ENCODE measurements at places on chromosomes 2 and 18.

DNA sequence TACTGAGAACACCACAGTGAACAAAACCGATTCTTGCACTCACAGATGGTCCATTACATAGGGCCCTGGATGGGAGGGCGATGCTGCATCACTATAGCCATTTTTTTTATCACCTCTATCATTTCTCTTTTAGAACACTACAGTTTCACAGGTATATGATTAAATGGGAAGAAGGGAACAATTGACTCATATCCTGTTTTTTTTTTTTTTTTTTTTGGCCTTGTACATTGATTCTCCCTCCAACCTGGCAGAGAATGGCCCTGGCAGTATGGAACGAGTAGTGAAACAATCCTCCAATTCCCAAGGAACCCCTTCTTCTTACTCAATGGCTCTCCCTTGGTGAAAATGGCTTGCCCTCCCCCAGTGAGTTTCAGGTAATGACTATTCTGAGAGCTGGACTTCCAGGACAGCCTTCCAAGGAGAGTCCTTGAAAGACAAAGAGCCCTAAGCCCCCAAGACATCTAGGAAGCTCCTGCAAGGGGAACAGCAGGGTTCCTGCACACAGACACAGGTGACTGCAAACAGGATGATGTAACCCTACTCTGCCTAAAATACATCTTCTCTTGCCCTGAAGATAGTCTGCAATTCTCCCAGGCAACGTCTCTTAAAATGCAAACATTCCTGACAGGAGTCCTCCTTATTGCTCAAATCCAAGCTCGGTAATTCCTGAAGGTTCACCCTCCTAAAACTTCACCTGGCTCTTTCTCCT lies 405.4 kb downstream of the SETBP1 start:
- DNase-seq = no peak

DNA sequence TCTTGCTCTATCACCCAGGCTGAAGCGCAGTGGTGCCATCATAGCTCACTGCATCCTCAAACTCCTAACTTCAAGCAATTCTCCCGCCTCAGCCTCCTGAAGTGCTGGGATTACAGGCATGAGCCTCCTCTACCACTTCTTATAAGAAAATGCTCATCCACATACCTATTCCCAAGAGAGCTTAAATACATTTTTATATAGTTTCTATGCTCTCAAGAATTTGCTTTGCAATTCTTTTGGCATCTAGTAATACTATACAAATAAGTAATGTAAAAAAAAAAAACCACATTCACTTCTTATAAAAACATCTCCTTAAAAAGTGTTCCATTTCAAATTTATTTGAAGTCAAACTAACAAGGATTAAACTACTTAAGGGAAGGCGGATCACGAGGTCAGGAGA lies 197.3 kb downstream of the DNAH7 start:
- DNase-seq = no peak

DNA sequence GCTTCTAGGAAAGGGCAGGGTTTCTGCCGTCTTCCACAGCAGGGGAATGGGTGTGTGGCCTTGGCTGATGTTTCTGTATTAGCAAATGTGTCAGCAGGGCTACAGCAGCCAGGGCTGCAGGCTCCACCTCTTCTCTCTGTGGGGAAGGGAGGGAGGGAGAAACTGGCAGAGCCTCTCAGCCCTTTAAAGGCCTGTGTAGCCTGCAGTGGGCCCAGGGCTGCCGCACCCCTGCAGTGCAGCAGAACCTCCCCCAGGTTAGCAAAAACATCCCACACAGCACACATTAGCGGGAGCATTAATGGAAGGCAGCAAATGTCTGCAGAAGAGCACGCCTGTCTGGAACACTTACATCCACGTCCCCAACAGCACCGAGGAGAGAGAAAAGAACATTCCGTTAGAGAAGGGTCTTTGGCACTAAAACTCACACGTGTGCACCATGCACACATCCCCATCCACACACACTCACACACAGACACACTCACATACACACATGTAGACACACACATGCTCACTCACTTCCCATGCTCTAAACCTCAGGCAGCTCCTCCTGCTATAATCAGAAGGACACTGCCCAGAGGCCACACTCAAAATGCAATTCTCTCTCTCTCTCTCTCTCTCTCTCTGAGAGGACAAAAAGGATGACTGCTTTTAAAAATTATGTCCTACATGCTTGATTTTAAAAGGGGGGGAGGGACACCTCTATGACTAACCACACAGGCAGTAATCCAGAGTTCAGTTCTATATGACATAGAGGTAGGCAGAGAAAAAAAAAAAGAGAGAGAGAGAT lies 24.1 kb downstream of the MRPL35 start:
- no peak for DNase-seq

GRCh38 chr2:48568547-48568946 lies 38.6 kb downstream of the STON1 start:
- no peak for DNase-seq

DNA sequence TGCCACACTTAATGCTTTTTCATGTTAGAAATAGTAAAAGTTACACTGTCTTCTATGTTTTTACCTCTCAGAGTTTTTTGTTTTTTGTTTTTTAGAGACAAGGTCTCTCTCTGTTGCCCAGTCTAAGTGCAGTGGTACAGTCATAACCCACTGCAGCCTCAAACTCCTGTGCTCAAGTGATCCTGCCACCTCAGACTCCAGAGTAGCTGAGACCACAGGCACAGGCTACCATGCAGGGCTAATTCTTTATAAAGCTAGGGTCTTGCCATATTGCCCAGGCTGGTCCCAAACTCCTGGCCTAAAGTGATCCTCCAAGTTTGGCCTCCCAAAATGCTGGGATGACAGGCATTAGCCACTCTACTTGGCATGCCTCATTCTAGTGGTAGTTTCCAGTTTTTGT lies 33.1 kb downstream of the GLS start:
- DNase-seq = no peak

- DNase-seq = no peak
Measured at GRCh38 chr18:63789327-63789726, 14.1 kb downstream of the SERPINB7 start.

GRCh38 chr2:75605770-75606529 lies 40.6 kb upstream of the MRPL19 start:
- DNase-seq = peak; percentile 64

DNA sequence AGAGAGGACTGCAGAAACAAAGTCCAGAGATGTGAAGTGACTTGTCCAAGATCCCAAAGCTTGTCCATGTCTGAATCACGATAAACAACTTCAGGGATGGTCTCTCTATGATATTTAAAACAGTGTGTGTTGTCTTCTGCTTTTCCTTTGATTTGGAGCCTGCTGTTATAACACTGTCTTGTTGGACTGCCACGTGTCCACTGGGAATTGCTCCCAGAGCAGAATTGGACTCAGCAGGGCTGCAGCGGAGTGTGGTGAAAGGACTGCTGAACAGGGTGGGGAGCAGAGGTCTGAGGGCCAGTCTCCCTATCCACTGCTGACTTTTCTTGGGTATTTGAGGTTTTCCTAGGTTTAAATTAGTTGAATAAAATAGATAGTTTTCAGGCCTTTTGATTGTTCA lies 68.3 kb downstream of the IL1R2 start:
- no peak for DNase-seq

GRCh38 chr18:70139138-70139537 lies 66.3 kb downstream of the RTTN start:
- no peak for DNase-seq

DNA sequence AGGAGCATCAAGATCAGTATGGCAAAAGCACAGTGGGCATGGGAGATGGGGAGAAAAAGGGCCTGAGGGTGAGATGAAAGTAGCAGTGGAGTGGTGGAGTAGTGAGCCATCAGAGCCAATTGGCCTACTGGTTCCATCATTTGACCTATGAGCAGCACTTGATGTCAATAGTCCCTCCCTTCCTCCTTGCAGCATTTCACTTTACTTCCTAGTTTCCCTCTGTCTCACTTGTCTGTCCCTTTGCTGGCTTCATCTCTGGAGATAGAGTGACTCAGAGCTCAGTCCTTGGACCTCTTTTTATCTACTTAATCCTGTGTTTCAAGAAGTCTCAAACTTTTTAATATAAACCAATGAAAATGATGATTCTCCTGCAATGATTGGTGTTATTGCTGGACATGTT lies 32.1 kb downstream of the FBXO48 start:
- no peak for DNase-seq

DNA sequence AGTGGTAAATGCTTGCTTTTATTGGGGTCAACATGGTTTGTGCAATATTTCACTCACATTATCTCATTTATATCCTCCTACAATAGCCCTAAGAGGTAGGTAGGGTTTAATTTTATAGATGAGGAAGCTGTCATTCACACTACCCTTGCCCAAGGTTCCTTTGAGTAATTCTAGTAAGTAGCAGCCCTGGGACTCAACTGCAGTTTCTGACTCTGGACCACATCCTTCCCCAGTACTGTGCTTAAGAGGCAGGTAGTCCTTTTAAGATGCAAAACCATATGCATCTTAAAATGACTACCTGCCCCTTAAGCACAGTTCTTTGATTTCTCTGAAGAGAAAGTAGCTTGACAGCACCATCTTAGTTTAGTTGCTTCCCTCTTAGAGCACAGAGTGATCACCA lies 15.7 kb upstream of the NT5C1B start:
- DNase-seq = no peak

DNA sequence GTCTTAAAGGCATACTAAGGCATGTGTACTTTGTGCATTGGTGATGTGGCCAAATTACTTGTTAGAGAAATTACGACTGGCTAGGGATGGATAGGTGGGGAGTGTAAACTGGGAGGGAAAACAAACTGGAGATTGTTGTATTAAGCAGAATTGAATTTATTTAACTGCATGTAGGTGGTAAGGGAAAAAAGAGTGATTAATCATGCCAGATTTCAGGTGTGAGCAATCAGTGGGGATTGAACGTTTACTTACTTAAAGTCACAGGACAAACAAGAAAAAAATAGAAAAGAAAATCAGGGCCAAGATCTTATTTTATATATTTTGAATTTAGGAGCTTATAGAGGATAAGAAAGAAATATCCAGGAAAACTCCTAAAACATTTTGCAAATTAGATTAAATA lies 88.6 kb downstream of the GULP1 start:
- DNase-seq = no peak

DNA sequence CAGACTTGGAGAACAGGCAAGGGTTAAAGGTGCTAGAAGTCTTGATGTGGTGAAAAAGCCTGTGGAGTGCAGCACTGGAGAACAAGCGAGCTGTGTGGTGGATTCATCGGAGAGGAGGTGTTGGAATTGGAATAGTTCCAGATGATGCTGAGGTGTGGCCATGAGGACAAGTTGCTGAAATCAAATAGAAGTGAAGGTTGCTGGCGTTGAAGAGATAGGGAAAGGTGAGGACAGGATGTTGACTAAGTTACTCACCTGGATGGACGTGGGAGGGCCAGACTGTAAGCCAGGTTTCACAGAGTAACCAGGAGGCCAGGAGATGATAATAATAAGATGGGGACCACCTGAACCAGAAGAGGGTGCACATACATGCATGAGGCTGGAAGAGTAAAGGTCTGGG lies 173.4 kb downstream of the DIS3L2 start:
- DNase-seq = no peak

DNA sequence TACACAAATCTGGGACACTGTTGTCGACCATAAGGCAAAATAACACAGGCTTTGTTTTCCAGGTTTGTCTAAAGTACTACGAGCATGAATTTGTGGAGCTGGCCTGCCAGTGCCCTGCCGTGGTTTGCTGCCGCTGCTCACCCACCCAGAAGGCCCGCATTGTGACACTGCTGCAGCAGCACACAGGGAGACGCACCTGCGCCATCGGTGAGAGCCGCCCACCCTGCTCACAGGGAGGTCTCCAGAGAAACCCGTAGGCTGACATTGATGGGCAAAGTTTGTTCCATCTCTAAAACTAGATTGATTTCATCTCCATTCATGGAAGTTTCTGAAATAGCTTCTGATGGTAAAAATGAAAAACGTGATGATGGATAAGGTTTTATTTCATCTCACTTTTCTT lies 50.4 kb upstream of the NFATC1 start:
- DNase-seq = no peak

GRCh38 chr2:160109243-160109642 lies 46.8 kb upstream of the PLA2R1 start:
- no peak for DNase-seq

DNA sequence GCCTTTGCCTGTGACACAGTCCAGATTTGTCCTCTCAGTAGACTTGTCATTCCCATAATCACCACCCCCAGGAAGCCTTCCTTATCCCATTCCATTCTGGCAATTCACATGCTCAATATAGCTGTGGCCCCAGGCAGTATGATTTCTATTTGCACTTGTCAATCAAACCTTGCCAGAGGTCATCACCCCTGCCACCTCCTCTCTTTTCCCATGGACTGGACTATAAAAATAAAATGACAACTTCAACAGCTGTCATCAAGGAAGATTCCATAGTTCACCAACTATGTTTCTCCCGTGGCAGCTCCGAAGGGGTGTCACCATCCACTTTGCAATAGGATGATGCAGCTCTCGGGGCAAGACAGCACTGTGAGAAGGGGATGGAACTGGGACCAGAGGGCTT lies 255.7 kb downstream of the CELF4 start:
- no peak for DNase-seq
